Tibial artery (tissue), 4 donors: ENCODE measurements at places on chromosomes 1 and 21.

DNA sequence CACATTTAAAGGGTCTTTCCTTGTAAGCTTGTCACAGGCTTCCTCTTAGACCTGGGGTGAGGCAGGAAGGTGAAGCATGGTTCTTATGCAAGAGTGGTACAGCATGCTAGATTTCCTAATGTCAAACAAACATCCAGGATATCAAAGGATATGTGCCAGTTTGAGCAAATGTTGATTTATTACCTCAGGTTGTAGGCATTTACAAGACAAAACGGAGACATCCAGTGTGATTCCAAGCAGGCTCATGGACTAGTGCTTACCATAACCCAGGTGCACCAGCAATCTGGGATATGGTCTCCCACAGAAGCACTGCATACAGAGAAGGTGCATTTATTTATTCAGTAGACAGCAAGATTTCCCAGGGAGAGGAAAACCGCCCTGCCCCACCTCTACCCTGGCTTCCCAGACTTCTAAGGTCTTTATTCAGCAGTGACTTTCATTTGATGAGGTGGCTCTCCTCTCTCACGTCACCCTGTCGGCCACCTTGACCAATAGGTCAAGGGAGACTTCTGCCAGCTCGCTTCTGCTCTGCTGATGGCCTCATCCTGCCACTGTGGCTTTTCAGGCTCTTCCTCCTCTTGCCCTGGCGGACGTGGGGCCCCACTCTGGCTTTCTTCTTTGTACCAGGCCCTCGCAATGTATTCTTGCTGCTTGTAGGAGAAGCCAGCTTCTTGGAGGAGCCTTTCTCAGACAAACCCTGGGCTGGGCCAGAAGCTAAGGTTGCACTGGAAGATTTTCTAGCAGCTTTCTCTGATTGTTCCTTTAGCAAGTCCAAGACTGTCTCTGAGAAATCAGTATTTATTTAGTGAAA, 25.6 kb downstream of the HHIPL2 start:
- no peaks in the 10 kb centered on the region for H3K27me3 ChIP-seq
- no peaks in the 10 kb centered on the region for H3K36me3 ChIP-seq
- H3K27ac ChIP-seq, result no peak overlapping the region
- H3K4me1 ChIP-seq, result no peaks in the 10 kb centered on the region
- no peak for DNase-seq

DNA sequence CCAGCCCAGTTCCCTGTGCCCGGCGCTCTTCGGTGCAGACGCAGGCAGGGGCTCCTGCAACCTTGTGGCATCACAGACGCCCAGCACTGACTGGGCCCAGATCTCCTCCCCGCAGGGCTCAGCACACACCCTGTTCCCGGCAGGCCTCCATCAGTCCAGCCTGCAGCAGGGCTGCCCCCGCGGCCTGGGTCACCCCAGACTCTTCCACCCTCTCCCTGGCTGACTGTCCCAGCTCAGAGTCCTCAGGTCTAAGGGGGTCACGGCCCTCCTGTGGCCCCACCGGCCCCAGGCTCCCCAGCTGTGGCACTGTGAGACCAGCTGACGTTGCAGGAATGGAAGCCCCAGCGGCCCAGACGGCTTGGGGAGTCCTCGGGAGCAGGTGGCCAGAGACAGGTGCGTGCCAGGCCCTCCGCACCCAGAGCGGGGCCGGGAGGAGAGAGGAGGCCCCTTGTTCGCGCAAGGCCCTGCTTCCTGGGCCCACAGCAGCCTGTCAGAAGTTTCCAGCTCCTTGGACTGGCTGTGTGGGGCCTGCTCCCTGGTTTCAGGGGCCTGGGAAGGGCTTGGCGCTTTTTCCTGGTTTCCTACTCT, 4.2 kb downstream of the B3GALT6 start:
- H3K27ac ChIP-seq, result no peak overlapping the region
- no peaks in the 10 kb centered on the region for H3K36me3 ChIP-seq
- H3K27me3 ChIP-seq, result no peaks in the 10 kb centered on the region
- peaks cover 40% of the 10 kb centered on the region for H3K4me1 ChIP-seq
- no peak for DNase-seq

DNA sequence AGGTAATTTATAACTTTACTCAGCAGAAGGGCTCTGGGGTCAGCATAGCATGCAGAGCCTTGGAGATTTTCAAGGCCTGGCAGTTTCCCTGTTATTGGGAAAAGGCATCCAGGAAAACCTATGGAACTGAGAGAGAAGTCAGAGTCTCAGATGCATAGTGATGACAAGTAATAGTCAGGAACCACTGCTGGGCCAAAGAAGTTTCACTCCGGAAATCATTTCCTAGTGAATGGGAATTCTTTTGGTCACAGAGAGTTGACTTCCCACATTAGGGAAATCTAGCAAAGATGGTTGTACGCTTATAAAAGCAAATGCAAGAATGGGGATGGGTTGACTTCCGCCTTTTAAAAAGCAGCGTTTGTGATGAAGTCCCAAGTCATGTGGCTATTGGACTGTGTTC, 28.4 kb upstream of the RUNX1 start:
- H3K4me3 ChIP-seq, result no peak overlapping the region
- DNase-seq, result no peak
- no peaks in the 10 kb centered on the region for H3K4me1 ChIP-seq
- no peaks in the 10 kb centered on the region for H3K27me3 ChIP-seq
- no peaks in the 10 kb centered on the region for H3K36me3 ChIP-seq

DNA sequence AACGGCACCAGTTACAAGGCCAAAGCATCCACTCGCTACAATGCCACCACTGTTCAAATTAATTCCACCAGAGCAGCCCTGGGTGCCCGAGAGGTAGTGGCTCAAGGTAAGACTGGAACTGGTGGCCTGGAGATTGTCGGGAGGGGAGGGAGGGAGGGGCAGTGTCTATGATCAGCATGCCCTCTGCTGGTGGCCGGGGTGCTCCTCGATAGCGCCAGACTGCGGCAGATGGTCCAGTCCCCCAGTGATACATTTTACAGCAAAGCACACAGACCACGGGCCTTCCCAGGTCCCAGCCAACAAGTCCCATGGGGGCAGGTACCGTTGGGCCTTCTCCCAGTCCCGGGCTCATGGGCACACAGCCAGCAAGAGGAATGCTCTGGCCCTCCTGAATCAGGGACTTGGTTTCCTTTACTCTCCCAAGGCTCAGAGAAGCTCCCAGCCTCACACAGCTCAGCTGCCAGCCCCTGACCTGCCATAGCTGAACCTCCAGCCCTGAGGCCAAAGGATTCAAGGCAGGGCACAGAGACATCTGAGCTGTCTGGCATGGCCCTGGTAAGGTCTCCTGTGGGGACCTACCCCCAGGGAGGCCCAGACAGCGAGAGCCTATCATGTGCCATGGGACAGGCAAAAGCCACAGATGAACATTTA, 15.3 kb downstream of the ACOT7 start:
- H3K4me3 ChIP-seq, result no peak overlapping the region
- no peaks in the 10 kb centered on the region for H3K4me1 ChIP-seq
- no peak overlapping the region for H3K27ac ChIP-seq
- H3K36me3 ChIP-seq, result no peaks in the 10 kb centered on the region
- H3K27me3 ChIP-seq, result no peaks in the 10 kb centered on the region

DNA sequence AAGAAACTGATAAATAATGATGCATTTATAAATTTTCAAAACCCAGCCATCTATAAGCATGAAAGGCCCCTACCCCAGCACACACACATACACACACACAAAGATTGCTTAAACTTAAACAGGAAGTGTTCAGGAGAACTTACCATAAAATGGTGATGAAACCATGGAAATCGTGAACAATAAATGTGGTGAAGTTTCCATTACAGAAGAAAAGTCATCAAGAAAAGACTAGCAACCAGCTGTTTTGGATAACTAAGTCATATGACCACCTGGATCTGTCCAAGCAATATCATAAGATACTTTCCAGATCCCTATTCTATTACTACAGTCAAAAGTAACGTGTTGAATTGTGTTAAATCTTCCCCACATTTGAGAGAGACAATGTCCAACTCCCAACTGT, 24.1 kb downstream of the RGS5 start:
- H3K27me3 ChIP-seq, result no peaks in the 10 kb centered on the region
- no peak overlapping the region for H3K4me3 ChIP-seq
- H3K27ac ChIP-seq, result peak overlapping the region; percentile 85
- peaks cover 98% of the 10 kb centered on the region for H3K4me1 ChIP-seq

DNA sequence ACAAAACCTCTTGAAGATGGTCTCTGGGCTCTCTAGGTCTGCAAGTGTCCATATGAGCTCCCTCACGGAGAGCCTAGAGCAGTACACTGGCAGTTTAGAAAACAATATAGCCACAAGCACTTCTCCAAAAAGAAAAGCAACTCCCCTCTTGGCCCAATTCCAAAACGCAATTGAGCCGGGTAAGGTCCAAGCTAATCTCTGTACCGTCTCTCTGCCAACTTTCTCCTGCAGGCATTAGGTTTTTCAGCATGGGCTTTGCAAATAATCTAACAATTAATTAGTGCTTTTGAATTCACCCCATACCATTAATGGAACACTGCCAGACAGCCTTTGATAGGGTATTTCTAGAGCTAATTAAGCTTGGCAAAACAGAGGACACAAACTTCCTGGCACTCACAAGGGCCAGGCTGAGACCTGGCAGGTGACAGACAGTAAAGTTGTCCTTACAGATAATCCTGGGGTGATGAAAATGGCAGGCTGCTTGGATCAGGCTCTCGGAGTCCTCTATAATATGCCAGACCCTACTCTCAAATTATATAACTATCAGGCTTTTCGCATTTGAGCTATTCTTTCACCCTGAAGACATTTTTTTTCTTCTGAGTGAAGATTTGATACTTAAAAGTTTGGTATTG, 39.8 kb downstream of the TGFBR3 start:
- no peak overlapping the region for H3K4me3 ChIP-seq
- H3K27me3 ChIP-seq, result no peaks in the 10 kb centered on the region
- peak overlapping the region; percentile 57 for H3K27ac ChIP-seq
- H3K36me3 ChIP-seq, result no peaks in the 10 kb centered on the region
- DNase-seq, result no peak

DNA sequence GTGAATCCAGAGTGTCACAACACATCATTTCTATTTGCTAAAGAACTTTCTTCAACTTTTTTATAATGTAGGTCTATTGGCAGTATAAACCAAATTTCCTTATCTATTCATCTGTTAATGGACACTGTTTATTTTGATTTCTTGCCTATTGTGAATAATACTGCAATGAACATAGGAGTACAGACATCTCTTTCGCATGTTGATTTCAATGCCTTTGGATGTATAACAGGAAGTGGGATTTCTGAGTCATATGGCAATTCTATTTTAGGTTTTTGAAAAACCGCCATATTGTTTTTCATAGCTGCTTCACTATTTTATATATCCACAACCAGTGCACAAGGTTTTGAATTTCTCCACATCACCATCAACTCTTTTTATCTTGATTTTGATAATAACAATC, 198.7 kb downstream of the KCNT2 start:
- no peak overlapping the region for H3K4me3 ChIP-seq
- no peaks in the 10 kb centered on the region for H3K36me3 ChIP-seq
- no peaks in the 10 kb centered on the region for H3K4me1 ChIP-seq
- no peaks in the 10 kb centered on the region for H3K27me3 ChIP-seq

DNA sequence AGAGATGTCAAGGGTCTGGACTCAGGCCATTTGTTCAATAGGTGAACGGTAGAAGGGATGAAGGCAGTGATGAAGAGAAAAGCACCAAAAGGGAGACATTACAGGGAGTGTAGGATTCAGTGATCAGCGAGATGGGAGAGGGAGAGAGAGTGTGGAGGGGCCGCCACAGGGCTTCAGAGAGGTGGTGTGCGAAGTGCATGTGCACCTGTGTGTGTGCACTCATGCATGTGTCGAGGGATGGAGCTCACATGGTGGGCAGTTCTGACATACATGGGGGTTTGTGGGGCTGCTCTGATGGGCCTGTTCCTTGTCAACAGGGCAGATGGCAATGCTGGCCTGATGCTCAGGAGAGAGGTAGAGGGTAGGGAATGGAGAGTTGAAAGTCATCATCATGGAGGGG, 11.4 kb upstream of the KCNA2 start:
- H3K27me3 ChIP-seq, result peaks cover 62% of the 10 kb centered on the region
- H3K4me1 ChIP-seq, result peaks cover 8% of the 10 kb centered on the region
- H3K27ac ChIP-seq, result no peak overlapping the region
- DNase-seq, result no peak

- H3K36me3 ChIP-seq, result no peaks in the 10 kb centered on the region
- H3K4me1 ChIP-seq, result peaks cover 22% of the 10 kb centered on the region
- H3K4me3 ChIP-seq, result no peak overlapping the region
- no peak overlapping the region for H3K27ac ChIP-seq
- no peak for DNase-seq
- no peaks in the 10 kb centered on the region for H3K27me3 ChIP-seq
Measured at GRCh38 chr21:31878831-31879230, 6.0 kb downstream of the HUNK start.

- peaks cover 6% of the 10 kb centered on the region for H3K27me3 ChIP-seq
- H3K27ac ChIP-seq, result no peak overlapping the region
- no peak for DNase-seq
- no peaks in the 10 kb centered on the region for H3K36me3 ChIP-seq
- H3K4me1 ChIP-seq, result no peaks in the 10 kb centered on the region
Measured at GRCh38 chr1:22163137-22163536, 20.2 kb upstream of the WNT4 start.

DNA sequence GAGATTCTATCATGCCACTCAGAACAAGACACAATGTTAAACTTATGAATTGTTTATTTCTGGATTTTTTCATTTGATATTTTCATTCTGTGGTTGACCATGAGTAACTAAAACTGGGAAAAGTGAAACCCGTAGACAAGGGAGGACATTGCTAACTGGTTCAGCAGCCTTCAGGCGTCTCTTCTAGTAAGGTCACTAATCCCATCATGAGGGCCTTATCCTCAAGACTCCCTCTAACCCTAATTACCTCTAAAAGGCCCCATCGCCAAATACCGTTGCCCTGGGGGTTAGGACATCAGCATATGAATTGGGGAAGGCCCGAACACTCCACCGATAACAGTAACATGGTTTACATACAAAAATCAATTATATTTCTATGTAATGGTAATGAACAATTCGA, 247.6 kb downstream of the TM2D1 start:
- H3K27me3 ChIP-seq, result no peaks in the 10 kb centered on the region
- no peaks in the 10 kb centered on the region for H3K4me1 ChIP-seq
- H3K4me3 ChIP-seq, result no peak overlapping the region
- DNase-seq, result no peak
- no peaks in the 10 kb centered on the region for H3K36me3 ChIP-seq
- H3K27ac ChIP-seq, result no peak overlapping the region

DNA sequence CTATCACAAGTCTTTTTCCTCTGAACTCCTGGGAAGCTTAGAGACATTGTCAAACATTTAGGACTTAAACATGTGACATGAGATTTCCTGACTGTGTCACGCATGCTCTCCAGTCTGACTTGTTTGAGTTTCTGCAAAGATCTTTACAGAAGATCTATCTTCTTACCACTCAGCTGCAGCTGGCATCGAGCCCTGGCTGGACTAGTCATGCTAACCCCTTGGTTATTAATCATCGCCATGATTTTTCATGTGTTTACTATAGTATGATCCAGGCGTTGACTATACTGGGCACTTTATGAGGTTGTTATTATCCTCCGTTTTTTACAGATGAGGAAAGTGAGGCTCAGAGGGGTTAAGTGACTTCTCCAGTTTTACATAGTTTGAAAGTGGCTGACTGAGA, 18.1 kb upstream of the IRF2BP2 start:
- no peak for DNase-seq
- no peaks in the 10 kb centered on the region for H3K36me3 ChIP-seq
- H3K4me3 ChIP-seq, result no peak overlapping the region
- H3K27me3 ChIP-seq, result no peaks in the 10 kb centered on the region
